ENCODE measurements at places on chromosomes 1 and 21.

GRCh38 chr1:177783051-177783450 lies 186.8 kb downstream of the SEC16B start:
- DNase-seq, result no peak

DNA sequence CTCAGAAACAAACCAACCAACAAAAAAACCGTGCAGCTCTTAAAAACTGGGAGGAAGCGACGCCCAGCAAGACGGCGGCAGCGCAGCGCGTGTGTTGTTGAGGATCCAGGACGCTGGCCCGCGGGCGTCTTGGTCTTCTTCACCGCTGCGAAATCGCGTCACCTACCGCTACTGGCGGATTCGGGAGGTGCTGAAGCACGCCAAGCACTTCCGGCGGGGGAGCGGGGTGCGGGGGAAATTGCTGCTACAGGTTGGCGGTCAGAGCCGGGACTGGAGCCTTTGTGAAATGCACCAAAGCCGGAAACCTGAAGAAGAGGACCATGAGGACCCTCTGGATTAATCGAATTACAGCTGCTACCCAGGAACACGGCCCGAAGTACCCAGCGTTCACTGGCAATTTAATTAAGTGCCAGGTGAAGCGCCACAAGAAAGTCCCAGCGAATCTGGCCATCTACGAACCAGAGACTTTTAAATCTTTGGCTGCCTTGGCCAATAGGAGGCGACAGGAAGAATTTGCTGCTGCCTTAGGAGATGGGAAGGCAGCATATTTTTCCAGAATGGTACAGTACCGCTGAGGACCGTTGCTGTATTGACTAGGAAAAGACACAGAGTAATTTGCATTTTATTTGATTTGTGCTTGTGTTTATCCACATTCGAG lies 11.9 kb upstream of the RIPPLY3 start:
- no peak for DNase-seq

GRCh38 chr1:86951430-86951829 lies 37.0 kb downstream of the HS2ST1 start:
- no peak for DNase-seq

- DNase-seq, result no peak
These were observed 10.2 kb upstream of the GNL2 start for GRCh38 chr1:37605806-37606474.

DNA sequence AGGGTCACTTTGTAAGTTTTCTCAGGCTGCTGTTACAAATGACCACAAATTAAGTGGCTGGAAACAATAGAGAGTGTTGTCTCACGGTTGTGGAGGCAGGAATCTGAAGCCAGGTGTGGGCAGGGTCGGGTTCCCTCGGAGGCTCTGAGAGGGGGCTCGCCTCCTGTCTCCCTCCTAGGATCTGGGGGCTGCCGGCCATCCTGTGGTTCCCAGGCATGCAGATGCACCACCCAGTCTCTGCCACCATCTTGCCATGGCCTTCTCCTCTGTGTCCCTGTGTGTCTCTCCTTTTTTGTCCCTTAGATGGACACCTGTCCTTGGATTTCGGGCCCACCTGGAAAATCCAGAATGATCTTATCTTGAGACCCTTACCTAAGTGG lies 4.8 kb downstream of the TP73 start:
- DNase-seq, result no peak

DNA sequence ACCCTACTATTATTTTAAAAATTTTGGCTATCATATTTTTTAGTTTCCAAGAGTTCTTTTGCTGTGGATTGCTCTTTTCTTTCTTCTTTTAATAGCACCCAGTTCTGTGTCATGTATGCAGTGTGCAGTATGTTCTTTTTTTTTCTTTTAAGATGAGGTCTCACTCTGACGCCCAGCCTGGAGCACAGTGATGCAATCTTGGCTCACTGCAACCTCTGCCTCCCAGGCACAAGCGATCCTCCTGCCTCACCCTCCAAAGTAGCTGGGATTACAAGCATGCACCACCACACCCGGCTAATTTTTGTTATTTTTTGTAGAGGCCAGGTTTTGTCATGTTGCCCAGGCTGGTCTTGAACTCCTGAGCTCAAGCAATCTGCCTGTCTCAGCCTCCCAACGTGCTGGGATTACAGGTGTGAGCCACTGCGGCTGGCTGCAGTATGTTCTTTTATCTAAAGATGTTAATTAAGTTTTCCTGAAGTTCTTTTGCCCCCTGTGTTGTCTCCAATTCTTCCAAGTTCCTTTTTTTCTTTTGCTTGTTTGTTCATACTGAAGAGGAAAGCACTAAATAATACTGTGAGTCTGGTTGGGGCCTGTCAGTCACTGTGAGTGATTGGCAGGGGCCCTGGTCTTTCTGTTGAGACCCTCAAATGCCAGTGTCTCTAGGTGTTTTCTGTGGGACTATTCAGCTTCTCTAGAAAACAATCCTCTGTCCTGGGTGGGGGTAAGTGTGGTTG lies 17.5 kb upstream of the TTC22 start:
- no peak for DNase-seq

GRCh38 chr1:11878891-11879190 lies 20.1 kb upstream of the NPPB start:
- no peak for DNase-seq

GRCh38 chr1:179788259-179788658 lies 45.2 kb downstream of the FAM163A start:
- no peak for DNase-seq

- no peak for DNase-seq
These were observed 1.3 kb upstream of the LYST start for GRCh38 chr1:235867903-235868469.

DNA sequence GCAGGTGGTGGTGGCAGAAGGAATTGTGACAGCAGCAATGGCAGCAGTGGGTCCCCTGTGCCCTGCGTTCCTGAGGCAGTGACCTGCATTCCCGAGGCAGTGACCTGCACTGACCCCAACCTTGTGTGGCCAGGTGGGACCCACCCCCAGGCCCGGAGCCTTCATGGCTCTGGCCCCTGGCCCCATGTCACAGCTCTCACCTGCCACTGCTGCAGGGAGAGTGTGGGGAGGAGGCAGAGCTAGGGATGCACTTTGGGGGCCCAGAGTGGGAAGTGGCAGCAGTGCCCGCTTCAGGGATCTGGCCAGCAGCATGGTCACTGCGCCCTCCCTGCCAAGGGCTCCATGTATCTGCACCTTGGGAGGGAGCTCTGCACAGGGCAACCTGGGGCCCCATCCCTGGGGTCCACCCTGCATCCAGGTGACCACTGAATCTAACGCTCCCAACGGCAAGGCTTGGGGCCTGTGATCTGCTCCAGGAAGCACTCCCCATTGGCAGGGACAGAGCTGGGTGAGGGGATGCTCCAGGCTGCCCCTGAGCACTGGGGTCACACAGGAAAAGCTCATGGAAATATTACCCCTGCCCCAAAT lies 618.6 kb downstream of the RWDD3 start:
- DNase-seq, result no peak

- no peak for DNase-seq
These were observed 6.5 kb upstream of the DR1 start for GRCh38 chr1:93339171-93339697.

DNA sequence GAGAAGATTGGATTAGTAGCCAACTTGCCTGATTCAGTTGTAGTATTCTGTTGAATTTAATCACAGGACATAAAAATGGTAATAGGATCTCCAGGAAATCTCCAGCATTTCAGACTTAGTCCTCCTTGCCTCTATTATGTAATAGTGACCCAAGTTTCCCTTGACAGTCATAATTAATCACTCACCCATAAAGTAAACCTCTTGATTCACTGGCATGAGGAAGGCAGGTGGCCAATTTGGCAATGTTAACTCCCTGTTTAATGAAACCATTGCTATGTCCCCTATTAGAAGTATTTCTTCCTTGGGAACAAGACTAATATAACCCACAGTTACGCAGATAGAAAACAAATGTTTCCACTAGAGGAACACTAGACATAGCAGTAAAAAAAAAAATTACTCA lies 604.8 kb upstream of the CXADR start:
- no peak for DNase-seq

- no peak for DNase-seq
These were observed 34.1 kb downstream of the DDX20 start for GRCh38 chr1:111789666-111790316.

GRCh38 chr1:221708076-221708571 lies 33.8 kb downstream of the DUSP10 start:
- DNase-seq, result peak; percentile 80

DNA sequence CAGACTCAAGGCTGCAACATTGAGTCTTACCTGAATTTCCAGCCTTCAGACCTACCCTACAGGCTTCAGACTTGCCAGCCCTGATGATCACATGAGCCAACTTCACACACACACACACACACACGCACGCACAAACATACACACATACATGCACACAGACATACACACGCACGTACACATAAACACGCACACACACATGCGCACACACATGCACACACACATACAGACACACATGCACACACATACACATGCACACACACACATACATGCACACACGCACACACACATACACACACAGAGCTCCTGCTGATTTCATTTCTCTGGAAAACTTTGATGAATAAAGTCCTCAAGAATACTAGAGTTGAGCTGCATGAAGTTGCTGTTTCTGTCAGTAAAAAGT lies 78.3 kb upstream of the SLC2A1 start:
- DNase-seq, result no peak

GRCh38 chr1:4599951-4600481 lies 54.4 kb upstream of the AJAP1 start:
- DNase-seq, result no peak

DNA sequence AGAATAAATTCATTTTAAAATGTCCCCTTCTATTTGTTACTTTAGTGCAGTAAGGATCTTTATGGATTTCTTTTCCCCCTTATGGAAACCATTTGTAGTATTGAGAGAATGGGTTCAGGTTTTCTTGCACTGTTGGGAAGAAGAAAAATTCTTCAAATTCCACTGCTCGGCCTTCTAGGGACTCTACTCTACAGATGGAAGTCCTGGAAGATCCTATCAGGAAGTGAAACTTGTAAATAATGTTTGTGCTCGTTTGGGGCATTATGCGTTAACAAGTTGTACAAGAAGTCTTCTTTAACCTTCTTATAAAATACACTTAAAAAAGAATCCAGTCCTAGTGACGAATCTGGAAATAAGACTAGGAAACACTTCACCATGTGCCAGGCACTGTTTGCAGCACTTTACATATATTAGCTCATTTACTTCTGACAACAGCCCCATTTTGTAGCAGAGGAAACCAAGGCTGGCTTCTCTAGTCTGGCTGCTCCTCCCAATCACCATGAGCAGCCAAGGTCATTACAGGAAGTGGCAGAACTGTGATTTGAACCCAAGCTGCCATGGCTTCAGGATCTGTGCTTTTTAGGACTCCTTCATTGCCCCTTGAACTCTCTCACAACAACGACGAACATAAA lies 11.8 kb downstream of the LRRC8D start:
- no peak for DNase-seq

GRCh38 chr1:234478152-234478480 lies 863 bp downstream of the TARBP1 start:
- DNase-seq, result peak; percentile 25

GRCh38 chr1:166944186-166944967 lies 31.0 kb downstream of the ILDR2 start:
- no peak for DNase-seq

DNA sequence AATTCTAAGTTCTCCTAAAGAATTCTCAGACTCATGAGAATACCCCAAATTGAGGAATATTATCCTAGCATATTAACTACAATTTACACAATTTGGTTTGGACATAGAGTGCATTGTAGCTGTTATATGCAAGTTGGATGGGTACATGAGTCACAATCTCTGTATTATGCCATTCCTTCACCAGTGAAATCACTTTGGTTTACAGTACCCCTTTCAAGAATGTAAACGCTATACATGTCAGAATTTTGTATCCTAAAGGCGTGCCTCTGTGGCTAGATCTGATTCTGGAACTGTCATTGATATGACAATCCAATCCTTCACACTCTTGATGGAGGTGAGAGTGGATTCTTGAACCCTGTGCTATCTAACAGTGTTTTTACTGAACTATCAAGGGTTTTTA lies 6.7 kb upstream of the IL10RB start:
- DNase-seq, result no peak

DNA sequence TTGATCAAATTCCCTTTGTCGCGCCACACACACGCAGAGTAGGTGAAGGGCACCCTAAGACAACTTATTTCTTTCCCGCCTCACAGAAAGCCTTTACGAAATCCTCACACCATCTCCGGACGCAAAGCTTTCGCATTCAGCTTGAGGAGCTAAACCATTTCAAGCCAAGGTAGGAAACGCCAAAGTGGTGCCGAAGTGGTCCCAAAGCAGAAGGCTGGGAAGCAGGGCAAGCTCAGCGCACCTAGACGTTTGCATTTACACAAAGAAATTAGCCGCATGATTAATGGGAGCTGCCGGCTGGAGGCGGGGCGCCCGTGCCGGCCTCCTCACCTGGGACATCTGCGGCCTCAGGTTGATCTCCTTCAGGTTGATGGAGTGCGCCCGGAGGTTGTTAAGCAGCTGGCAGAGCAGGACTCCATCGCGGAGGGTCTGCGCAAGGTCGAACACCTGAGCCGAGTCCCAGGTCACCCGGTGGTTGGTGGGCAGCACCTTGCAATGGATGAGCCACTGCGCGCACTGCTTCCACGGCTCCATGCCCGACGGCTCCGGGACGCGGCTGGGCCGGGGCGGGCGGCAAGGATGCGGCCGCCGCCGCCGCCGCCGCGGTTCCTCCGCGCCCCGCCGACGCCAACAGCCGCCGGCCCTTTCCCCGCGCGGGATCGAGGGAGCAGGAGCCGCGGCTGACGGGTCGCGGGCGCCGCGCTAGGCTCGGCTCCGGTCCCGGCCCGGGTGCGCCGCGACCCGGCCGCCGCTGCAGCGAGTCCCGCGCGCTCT lies 457 bp downstream of the VAV3 start:
- DNase-seq, result no peak

DNA sequence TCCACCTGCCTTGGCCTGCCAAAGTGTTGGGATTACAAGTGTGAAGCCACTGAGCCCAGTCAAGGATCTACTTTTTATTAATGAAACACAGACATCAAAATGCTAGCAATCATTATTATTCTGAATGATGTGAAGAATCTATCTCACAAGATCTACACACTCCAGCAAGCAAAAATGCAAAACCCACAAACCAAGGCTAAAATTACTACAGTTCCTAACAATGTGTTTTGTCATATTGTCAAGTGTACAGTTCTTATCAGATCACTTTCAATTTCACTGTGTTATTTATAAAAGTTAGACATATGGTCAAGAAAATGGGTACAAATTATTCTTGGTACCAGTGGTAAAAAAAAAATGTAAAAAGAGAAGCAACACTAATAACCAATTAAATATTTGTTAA lies 61.3 kb upstream of the SDC3 start:
- no peak for DNase-seq

- DNase-seq, result no peak
These were observed 51.9 kb upstream of the LPGAT1 start for GRCh38 chr1:211882381-211883004.

GRCh38 chr1:15426492-15427279 lies 11.6 kb upstream of the CTRC start:
- no peak for DNase-seq

GRCh38 chr1:88662723-88663122 lies 21.4 kb upstream of the PKN2 start:
- no peak for DNase-seq

GRCh38 chr1:89566761-89567174 lies 42.1 kb downstream of the LRRC8B start:
- DNase-seq, result no peak

Data from KG1 (cell line).